ENCODE measurements at places on chromosomes 1 and 21.

GRCh38 chr1:26814377-26814776, 12.1 kb upstream of the ZDHHC18 start:
- no peak for DNase-seq

- no peak for DNase-seq
Measured at GRCh38 chr1:38464071-38464661, 395.4 kb downstream of the RRAGC start.

DNA sequence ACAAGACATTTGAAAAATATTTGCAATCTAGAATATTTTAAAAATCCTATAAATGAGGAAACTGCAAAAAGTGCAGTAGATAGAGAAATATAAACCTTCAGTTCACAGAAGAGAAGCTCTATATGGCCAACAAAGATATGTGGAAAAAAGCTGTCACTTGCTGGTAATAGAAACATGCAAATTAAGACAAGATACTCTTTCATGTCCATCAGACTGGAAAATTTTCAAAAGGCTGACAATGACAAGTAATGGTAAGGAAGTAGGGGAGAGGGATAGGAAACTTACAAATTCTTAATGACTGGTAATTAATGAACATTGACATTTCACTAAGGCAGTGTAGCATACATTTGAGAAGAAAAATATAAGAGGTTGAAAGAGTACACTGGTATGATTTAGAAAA, 147.9 kb downstream of the MRPL39 start:
- DNase-seq, result peak; percentile 3

GRCh38 chr1:64155278-64155677, 48.1 kb upstream of the UBE2U start:
- no peak for DNase-seq

DNA sequence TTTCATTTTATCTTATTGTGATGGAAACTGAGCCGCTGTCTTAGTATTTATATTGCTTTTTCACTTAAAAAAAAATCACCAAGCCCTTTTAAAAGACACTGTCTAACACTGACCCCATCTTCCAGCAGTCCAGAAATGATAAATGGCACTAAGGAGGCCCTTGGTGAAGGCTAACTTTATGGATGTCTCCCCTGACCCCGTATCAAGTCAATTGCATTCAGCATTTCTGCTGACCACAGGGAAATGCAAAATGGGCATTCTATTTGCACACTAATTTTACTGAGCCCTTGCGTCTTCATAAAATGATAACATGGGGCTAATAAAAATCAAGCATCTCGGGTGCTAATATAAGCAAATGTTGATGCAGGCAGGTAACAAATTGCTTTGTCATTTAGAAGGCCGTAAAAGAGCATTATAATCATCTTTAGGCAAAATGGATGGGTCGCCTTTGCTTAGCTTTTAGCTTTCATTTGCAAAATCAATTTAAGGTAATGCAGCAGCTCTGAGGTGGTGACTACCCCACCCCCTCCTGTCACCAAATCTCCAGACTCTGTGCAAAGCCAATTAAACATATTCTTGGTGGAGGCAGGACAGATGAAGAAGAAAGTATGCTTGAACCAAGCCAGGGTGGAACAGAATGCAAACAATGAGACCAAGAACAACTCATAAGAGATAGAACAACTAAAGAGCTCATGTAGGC, 110.8 kb downstream of the BEND5 start:
- no peak for DNase-seq

DNA sequence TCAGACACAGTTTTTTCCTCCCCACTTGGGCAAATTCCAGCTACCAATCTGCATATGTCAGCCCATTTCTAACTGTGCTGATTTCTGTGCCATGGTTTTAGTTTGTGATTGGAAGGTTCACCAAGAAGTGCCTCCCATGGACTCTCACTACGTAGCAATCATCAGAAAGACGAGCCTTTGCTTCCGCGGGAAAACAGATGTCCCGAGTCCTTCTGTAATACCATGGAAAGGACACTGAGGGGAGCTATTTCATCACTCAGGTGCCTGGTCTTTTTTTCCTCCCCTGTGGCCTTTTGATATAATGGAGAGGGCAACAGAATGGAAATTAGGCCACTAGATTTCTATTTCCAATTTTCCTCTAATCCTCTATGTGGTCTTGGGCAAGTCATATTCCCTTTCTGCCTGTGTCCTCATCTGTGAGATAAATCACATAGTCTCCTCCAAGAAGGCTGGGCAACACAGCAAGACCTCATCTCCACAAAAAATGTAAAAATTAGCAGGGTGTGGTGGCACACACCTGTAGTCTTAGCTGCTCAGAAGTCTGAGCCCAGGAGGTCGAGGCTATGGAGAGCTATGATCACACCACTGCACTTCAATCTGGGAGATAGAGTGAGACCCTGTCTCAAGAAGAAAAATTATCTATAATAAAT, 24.8 kb downstream of the LEMD1 start:
- DNase-seq, result peak; percentile 79

- no peak for DNase-seq
Measured at GRCh38 chr1:205434738-205435137, 12.9 kb upstream of the LEMD1 start.

DNA sequence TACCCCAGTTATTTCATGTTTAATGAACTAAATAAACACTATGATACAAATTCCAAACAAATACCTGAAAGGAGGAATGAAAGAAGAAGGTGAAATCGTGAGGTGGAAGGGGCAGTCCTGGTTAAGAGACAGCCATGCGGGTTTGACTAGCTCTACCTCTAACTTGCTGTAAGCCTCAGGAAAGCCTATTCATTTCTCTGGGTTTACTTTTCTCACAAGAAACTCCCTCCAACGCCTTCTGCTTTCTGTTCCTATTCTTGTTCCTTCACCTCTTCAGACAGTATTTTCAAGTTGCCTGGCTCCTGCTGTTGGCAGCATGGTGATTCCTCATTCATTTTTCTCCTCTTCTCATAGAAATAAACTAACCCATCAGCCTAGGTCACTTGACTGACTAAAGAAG, 92.4 kb downstream of the NTPCR start:
- DNase-seq, result no peak

DNA sequence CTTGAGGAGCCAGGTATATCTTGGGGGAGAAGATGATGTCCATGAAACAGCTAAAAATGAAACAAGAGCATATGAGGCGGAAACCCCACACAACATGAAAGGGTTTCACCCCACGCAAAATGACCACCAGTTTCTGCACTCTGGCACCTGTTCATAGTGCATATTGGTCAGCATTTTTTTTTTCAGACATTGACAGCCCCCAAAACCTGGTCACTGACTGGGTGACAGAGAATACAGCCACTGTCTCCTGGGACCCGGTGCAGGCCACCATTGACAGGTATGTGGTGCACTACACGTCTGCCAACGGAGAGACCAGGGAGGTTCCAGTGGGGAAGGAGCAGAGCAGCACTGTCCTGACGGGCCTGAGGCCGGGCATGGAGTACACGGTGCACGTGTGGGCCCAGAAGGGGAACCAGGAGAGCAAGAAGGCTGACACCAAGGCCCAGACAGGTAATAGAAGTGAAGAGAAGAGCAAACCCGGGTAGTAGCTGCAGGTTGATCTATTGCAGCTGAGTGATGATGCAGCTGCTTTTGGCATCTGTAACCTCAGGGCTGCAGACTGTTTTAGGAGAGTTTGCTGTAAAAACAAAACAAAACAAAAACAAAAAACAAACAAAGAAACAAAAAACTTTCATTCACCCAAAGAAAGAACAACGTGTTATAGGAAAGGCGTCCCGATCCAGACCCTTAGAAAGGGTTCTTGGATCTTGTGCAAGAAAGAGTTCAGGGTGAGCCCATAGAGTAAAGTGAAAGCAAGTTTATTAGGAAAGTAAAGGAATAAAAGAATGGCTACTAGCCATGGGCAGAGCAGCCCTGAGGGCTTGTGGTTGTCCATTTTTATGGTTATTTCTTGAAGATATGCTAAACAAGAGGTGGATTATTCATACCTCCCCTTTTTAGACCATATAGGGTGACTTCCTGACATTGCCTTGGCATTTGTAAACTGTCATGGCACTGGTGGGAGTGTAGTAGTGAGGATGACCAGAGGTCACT, 51.0 kb downstream of the TNN start:
- no peak for DNase-seq

- DNase-seq, result no peak
Measured at GRCh38 chr1:52756020-52756419, 29.8 kb downstream of the ZYG11B start.

GRCh38 chr1:204574016-204574864, 58.0 kb downstream of the MDM4 start:
- DNase-seq, result no peak

GRCh38 chr1:34681480-34682451, 73.1 kb upstream of the GJB5 start:
- DNase-seq, result peak; percentile 47

- DNase-seq, result no peak
Measured at GRCh38 chr1:21899987-21900386, 37.1 kb downstream of the HSPG2 start.

GRCh38 chr1:66251546-66251945, 282.4 kb upstream of the SGIP1 start:
- peak; percentile 34 for DNase-seq

DNA sequence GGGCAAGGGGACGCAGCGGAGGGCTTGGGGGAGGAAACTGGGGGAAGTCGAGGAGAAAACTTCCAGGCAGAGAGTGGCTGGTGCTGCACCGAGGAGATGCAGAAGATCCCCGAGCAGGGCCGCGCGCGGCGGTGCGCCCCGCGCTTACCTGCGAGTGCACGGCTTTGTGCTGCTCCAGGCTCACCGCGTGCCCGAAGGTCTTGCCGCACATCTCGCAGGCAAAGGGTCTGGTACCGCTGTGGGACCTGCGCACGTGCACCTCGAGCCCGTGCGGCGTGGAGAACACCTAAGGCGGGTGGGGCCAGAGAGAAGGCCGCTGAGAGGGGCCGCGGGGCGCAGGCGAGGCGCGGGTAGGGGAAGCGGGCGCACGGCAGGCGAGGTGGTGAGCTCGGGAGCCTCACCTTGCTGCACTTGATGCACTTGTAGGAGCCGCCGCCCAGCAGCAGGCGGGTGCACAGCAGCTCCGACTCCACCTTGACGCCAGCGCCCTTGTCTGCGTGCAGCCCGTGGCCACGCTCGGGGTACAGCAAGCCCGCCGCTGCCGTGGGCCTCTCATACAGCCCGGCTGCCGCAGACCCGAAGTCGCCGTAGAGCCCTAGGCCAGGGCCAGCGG, 6.4 kb downstream of the GFI1 start:
- DNase-seq, result no peak

DNA sequence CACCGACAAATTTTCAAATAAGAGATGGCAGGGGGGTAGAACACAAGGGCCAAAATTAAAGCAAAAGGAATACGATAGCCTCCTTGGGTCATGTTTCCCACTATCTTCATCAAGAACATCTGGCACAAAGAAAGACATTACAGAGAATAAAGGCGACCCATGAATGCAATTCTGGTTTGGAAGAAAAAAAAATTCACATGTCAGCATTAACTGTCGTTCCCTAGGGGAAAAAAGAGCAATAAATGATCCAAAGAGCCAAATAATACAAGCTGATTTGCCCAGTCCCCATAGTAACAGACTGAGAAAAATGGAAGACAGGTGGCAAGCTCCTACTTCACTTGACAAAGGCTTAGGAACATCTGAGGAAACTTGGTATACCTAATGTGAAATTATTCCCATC, 4.5 kb downstream of the STIL start:
- DNase-seq, result no peak

DNA sequence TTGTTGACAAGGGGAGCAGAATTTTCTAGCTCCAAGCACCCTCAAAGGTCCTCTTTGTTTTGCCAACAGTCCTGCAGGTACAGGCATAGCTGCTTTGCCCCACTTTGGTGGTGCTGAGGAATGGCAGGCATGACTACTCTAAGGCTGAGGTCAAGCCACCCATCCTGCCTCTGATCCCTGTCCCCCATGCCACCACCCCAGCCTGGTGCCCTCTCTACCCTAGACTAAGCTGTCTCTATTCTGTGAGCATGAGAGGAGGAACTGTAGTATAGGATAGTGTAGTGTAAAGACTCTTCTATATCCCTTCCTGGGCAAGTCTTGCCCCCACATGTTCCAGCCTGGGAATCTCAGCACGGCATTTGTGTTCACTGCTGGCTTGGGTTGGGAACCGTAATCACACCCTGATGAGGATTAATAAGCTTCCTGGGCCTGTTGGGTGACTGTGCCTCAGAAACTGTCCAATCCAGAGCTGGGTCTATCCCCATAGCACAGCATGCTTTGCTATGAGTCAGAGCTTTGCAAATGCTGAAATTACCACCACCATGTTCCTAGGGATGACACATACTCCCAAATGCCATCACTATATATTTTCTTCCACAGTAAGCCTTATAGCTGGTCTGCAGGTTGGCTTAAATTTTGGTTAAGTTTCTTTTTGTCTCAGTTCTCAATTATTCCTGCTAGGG, 105.7 kb upstream of the PPP2R5A start:
- no peak for DNase-seq

DNA sequence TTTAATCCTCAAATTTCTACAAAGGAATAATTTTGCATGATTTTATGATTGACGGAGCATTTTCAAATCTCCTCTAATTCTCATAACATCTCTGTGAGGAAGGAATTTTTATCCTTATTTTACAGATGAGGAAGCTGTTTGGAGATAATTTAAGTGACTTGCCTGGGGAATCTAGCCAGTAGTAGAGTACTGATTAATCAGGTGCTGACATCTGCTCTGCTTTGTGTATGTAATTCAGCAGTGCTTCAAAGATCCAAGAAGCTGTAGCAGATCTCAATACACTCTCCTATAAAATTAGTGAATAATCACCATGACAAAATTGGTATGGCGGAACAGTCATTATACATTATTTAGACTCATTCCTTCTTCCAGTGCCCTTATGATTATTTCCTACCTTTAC, 46.0 kb downstream of the DPH5 start:
- no peak for DNase-seq

GRCh38 chr1:55448261-55448660, 233.1 kb upstream of the USP24 start:
- DNase-seq, result no peak

- no peak for DNase-seq
Measured at GRCh38 chr1:1245178-1245816, 1.2 kb downstream of the C1QTNF12 start.

GRCh38 chr1:109983380-109984189, 980 bp upstream of the AHCYL1 start:
- DNase-seq, result no peak

DNA sequence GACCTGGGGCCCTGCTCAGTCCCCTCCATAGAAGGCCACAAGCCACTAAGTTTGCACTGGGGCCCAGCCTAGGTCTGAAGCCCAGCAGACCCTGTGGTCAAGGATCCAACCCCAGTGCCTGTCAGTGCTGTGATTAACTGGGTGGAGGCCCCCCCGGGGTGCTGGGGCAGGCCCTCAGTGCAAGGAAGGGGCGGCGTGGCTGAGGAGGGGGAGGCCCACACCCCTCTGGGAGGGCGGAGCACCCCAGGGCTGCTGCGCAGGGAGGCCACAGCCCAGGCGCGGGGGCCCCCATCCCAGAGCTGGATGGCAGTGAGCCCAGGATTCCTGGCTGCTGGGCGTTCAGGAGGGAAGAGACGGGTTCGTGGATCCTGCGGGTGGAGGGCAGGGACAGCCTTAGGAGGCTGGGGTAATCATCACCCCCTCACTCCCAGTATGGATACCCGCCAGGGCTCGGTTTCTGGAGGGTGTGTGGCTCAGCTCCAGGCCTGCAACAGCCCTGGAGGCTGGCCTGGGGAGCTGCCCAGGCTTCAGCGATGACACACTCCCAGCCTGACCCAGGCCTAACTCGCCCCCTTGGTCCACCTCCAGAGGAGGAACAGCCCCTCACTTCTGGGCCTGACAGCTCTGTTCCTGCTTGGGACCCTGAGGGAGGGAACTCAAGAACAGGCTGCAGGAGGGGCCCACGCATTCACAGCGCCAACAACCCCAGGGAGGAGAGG, 890 bp downstream of the GJC2 start:
- DNase-seq, result no peak
